ENCODE measurements at places on chromosomes 1 and 21.

- DNase-seq = no peak
These were observed 1.5 kb downstream of the PAQR6 start for GRCh38 chr1:156246241-156246780.

GRCh38 chr1:55069280-55069679 lies 29.9 kb downstream of the PCSK9 start:
- no peak for DNase-seq

- no peak for DNase-seq
These were observed 10.4 kb upstream of the MRPL9 start for GRCh38 chr1:151773702-151774101.

- no peak for DNase-seq
These were observed 266.3 kb upstream of the OLFM3 start for GRCh38 chr1:102262994-102263393.

DNA sequence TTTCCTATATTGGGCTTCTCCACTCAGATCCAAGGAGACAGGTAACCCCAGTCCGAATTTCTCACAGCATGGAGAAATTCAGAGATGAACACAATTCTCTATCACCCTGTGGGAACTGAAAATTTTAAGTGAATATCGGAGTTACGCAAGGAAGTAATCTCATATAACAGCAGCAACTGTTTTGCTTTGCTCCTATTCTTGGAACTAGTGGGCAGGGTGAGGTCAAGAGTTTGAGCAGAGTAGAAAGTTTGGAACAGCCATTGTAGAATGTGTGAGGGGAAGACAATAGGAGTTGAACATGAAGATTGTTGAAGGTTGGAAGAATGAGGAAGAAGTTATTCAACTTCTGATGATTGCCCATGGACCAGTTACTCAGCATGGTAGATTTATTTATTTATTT lies 24.3 kb upstream of the SLC35D1 start:
- DNase-seq = no peak

DNA sequence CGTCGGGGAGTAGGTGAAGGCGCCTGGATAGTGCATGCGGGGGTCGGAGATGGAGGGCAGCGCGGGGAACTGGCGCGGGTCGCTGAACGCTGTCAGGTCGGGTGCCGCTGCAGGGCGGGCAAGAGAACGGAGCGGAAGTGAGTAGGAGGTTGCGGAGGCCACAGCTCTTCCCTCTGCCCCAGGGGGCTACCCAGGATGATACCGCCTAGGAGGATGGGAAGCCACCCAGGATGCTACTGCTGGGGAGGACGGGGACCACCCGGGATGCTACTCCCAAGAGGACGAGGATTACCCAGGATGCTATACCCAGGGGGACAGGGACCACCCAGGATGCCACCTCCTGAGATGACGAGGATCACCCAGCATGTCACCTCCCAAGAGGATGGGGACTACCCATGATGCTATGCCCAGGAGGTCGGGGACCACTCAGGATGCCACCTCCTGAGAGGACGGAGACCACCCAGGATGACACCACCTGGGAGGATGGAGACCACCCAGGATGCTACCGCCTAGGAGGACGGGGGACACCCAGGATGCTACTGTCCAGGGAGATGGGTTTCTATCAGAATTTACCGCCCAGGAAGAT lies 123.8 kb downstream of the CLIC6 start:
- no peak for DNase-seq

GRCh38 chr1:23101101-23101827 lies 67.4 kb downstream of the LUZP1 start:
- no peak for DNase-seq

DNA sequence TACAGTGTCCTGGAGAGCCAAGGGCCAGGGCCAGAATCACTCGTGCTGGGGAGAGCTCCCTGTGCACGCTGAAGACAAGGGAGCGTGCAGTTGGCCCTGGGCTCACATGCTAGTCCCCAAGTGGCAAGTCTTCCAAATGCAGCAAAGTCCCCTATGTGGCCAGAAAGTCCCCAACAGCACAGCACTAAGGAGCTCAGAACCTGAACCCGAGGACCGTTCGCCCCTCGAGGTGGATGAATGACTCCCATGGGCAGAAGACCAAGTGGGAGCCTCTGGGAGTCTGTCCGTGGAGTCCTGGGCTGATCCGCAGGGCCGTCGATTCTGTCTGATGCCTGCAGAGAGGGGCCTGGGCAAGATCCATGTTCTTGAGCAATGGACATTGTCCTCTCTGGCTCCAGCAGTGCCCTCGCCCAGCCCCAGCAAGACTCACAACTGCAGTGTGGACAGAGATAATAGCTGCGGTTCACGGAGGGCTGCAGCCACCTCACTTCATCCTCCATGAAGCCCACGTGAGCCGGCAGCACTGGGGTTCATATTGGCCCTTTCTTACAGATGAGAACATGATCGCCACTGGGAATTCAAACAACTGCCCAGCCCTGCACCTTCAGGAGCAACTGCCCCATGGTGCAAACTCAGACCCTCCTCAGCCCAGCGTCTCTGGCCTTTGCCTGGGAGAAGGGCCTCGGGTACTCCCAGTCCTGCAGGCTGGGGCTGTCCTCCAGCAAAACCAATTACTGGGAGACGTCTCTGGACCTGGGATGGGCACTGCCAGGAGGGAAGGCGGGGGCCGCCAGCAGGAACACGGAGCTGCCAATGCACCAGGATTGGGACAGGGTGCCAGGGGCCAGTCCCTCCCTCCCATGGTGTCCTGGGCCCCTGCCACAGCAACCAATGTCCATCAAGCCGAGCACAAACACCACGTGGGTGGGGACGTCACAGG lies 243.7 kb downstream of the NPHP4 start:
- no peak for DNase-seq

DNA sequence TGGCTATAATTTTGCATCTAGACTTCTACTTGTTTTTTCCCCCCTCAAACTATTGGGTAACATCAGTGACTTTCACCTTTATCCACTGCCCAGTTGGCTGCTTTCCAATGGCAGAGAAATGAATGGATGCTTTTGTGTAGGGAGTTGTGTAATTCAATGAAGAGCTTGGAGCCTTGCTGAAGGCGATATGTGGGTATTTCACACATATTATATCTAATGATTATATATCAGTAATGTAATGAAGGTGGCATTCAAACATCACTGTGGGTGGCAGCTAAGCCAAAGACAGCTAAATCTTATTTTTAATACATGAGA lies 81.2 kb downstream of the TGFB2 start:
- no peak for DNase-seq

DNA sequence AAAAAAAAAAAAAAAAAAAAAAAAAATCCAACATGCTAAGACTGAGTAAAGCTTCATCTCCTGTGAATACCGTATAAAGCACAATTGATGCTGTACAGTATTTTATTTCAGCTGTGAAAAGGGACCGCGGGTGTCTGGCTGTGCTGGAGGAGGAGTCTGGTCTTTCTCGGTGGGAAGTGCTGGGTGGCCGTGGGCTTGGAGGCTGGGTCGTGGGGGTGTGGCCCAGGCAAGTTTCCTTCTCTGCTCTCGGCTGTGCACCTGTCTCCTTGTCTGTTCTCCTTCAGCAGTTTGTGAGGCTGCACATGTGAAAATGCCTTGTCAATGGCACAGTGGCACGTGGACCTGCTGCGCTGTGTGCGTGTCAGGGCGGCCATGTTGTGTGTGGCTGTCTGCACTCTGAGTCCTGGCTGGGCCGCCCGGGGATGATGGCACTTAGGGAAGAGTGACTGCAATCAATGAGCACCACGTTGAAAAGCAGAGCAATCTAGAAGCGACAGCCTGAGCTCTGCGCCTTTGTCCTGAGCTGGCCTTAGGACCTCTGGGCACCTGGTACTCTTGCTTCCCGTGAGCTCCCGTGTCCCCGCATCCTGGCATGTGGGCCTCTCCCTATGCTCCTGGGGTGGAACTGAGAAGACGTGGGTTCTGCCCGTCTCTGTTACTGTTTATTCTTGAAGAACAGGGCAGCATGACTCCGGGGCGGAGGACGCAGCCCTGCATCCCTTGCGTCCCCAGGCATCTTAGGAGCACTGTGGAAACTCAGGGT lies 14.5 kb downstream of the AGPAT3 start:
- DNase-seq = no peak

GRCh38 chr1:6106321-6106731 lies 60.6 kb downstream of the KCNAB2 start:
- no peak for DNase-seq

GRCh38 chr1:209457401-209458125 lies 126.0 kb upstream of the CAMK1G start:
- no peak for DNase-seq

- DNase-seq = no peak
These were observed 12.4 kb downstream of the SLC19A2 start for GRCh38 chr1:169473347-169473746.

DNA sequence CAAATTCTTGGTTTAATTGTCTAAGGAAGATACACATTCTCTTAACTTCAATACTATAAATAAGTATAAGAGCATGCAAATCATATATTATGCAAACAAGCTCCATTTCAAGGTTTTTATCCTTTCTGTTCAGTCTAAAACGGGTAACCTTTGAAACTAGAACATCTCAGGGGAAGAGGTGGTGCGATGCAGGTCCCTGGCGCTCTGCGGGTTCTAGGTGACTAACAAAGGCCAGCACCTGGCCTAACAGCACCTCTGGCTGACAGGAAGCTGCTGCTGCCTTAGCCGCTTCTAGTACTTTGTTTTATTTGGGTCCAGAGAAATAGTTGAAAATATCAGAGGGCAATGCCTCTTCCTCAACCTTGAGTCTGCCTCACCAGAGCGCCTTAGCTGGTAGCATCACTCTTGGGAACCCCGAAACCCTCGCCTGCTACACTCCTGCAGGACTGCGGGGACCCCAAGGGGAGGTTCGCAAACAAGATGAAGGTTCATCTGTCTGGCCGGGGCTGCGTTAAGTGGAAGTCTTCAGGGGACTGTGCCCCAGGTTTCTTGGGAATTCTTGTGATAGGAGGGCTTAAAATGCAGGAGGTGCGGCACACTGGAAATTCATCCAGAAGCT lies 45.5 kb downstream of the PRDM15 start:
- no peak for DNase-seq

DNA sequence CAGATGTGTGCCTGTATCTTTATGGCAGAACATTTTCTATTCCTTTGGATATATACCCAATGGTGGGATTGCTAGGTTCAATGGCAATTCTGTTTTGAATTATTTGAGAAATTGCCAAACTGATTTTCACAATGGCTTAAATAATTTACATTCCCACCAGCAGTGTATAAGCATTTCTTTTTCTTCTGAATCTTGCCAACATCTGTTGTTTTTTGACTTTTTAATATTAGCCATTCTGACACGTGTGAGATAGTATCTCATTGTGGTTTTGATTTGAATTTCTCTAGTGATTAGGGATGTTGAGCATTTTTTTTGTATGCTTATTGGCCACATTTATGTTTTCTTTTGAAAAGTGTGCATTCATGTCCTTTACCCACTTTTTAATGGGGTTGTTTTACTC lies 864.3 kb upstream of the ADAMTS5 start:
- DNase-seq = no peak

GRCh38 chr1:231053493-231054162 lies 13.6 kb upstream of the FAM89A start:
- DNase-seq = no peak
